ENCODE measurements at places on chromosomes 2 and 18.

GRCh38 chr18:54806526-54806925, 21.8 kb upstream of the RAB27B start:
- no peak for DNase-seq

DNA sequence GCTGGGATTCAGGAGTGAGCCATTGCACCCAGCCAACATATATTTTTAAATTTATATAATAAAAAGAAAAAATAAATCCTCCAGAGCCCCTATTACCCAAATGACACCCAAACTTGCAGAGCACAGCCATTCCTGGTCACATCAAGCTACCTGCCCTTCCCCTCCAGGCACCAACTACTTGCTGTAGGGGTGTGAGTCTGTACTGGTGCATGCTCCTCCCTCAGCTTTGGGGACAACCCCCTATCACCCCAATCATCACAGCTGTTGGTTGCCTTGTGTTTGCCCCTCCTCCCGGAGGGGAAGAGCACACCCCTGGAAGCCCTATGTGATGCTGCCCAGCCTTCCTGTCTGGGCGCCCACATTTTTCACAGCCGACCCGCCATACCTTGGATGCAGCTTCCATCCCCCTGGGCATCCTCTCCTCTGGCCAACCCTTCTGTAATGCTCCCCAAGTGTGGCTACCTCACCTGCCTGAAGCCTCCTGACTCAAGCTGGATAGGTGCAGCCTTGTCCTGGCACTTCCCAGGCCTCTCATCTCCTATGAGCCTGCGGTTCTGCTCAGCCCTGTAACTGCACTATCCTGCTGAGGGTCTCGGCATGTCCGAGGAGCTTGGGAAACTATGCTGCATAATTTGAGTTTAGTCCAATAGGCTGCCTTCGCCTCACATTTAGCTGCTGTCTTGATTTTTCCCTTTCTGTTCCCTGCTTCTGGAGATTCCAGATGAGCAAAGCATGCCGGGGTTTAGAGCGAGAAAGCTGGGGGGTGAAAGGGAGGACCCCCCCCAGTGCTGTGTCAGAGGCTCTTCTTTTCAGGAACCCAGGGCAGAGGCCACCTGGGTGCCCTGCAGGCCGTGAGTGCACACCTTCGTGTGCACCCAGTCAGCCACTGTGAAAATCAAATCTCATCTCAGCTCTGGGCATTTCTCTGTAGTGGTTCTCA, 27.2 kb downstream of the CHST10 start:
- DNase-seq = no peak

GRCh38 chr18:49934457-49934856, 121.1 kb upstream of the ACAA2 start:
- DNase-seq = no peak

GRCh38 chr2:73987948-73988700, 3.4 kb downstream of the TET3 start:
- no peak for DNase-seq

All from putamen (tissue), 1 donor.